ENCODE measurements at places on chromosomes 5 and 9.

- no peak for DNase-seq
Observed at GRCh38 chr9:6428940-6429889, 16.2 kb downstream of the UHRF2 start.

DNA sequence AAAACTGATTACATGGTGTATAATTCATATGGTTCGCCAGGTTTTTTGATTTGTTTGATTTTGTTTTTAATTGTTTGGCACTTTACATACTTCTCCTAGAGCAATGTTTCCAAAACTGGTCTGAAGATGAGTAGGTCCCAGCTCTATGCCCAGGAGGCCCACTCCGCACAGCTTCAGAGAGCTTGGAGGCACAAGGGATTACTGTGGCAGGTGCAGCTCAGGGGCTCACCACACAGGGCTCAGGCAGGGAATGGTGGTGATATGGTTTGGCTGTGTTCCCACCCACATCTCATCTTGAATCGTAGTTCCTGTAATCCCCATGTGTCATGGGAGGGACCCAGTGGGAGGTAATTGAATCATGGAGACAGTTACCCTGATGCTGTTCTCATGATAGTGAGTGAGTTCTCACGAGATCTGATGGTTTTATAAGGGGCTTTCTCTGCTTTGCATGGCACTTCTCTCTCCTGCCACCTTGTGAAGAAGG lies 296.6 kb downstream of the MED10 start:
- no peak for DNase-seq

- no peak for DNase-seq
Observed at GRCh38 chr9:98104445-98104881, 14.6 kb downstream of the TRIM14 start.

DNA sequence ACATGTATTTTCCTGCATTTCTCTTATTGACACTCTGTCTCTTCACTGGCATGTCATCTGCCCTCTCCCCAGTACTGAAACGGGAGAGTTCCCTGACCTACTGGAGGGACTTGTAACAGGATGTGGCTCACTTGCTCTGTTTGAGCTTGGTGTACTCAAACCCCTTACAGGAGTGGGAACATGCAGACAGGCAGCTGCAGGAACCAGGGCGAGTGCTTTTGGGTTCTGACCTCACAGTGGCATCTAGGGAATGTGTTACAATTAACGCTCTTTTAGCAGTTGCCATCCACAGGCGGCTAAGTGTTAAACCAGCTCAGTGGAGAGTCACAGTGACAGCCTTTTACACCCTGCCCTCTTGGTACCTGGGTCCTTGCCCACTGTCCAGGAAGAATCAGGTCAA lies 300.3 kb upstream of the GRAMD2B start:
- no peak for DNase-seq

GRCh38 chr5:132439521-132440089 lies 51.0 kb downstream of the IRF1 start:
- DNase-seq, result no peak

DNA sequence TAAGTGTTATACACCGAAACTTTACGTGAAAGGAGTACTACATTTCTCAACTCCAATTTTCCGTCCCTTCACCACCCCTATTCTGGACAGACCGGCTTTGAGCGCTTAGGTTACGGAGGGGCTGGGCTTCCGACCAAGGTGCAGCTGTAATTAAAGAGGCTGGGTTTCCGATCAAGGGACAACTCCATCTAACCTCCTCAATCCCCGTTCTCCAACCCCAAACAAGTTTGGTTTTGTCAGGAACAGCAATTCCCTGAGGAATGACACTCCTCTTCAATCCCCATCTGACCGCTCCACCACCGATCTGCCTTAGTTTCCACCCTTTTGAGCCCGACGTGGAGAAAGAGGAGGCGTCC lies 577 bp downstream of the TUT7 start:
- DNase-seq, result no peak

DNA sequence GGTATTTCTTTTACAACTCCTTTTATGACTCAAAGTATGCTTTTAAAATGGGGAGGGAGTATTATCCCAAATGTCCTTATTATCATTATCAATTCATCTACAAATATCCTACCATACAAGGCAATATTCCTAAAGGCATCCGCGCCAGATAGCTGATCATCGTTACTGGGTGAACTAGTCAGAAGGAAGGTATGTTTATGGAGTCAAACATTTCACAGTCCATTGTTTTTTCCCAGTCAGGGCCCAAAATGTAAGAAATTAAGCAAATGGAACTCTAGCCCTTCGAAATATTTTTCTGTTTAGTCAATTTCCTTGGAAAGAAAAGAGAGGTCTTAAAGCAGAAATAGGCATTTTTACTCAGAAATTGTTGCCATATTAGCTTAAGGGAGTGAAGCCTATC lies 188.5 kb upstream of the CCNG1 start:
- no peak for DNase-seq

DNA sequence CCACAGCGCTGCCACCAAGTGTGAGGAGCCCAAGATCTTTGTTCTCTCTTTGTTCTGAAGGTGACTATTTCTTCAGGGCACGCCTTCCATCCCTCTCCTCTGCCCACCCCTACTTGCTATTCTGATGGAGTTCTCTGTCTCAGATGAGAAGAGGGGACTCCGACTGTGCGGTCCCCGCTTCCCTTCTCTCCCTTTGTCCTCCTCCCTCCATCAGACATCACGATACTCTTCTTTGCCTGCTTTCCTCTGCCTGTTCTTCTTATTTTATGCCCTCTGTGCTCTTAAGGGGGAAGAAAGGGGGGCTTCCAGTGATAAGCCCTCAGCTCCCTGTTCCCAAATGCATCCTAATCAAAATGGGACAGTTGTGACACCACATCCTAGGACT lies 307.8 kb downstream of the RAB3C start:
- DNase-seq, result no peak

DNA sequence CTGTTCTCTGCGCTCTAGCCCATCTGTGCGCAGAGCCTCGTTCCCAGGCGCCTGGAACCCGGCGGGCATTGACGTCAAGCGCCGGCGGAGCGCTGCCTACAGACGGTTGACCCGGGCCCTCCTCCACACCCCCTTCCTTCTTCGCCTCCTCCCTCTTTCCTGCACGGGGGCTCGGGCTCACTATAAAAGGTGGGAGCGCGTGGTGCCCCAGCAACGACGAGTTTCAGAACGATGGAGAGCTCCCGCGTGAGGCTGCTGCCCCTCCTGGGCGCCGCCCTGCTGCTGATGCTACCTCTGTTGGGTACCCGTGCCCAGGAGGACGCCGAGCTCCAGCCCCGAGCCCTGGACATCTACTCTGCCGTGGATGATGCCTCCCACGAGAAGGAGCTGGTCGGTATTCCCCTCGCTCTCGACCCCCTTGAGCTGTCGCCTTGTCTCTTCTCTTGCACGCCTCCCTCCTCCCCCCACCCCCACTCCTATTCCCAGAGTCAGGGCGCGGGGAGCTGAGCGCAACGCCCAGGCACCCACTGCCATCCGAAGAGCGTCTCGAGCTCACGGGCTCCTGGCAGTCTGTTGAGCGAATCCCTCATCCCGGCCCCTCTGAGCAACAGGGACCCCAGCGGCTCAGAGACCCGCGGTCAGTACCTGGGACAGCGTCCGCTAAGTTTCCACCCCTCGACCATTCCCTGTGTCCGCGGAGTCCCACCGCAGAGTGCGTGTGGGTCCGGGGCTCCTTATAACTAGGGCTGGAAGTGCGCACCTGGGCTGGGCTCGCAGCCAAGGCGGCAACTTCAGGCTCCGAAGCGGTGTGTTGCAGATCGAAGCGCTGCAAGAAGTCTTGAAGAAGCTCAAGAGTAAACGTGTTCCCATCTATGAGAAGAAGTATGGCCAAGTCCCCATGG lies at the start of gene CARTPT:
TSS of gene CARTPT (plus strand) at position 213 of the 902 bp plus-strand sequence. CDS start at position 232, 19 bp downstream.
- no peak for DNase-seq

DNA sequence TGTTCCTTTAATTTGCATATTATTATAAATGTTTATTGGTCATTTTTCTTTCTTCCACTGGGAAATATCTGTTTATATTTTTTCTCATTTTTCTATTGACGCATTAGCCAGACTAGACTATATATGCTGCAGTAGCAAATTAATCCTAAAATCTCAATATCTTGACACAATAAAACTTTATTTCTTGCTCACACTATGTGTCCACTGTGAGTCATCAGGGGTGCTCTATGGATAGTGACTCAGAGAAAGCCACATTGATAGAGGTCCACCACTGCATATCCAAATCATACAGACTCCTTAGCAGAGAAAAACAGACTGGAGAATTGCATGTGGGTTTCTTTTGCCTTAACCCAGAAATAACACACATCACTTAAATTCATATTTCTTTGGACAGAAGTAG lies 20.8 kb downstream of the OR1L3 start:
- no peak for DNase-seq

GRCh38 chr5:89450149-89450538 lies 567.2 kb upstream of the MEF2C start:
- no peak for DNase-seq

GRCh38 chr5:179400020-179400419 lies 54.8 kb upstream of the ADAMTS2 start:
- DNase-seq, result no peak

GRCh38 chr9:87073692-87074091 lies 126.4 kb upstream of the GAS1 start:
- DNase-seq, result no peak

DNA sequence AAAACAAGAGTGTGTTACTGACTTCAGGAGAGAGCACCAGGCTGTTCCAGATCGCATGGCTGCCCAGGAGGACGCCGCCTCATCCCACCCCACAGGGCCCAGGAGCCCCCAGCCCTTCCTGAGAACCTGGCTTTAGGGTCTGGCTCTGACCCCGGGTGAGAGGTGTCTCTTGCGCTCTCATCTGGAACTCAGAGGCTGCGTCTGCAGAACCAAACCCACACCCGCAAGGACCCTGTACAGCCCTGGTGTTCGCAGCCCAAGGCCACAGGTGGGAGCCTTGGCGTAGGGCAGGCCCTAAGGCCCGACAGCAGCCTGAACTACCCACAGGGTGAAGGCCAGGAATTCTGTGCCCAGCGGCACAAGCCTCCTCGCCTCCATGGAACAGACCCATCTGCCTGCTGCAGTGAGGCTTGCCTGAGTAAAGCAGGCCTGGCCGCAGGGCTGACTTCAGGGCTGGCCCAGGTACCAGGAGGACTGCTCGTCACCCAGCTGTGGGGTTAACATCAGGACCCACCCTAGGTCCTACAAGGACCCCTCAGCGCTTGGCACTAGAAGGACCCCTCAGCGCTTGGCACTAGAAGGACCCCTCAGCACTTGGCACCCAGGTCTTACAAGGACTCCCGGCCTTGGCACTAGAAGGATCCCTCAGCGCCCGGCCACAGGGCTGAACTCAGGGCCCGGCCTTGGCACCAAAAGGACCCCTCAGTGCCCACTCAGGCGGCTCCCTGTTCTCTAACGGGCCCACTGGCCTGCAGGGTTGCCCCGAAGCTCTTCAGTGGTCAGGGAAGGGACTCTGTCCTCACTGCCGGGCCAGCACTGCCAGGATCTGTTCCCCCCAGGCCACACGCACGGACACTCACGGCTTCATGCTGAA lies 48.2 kb downstream of the NKD2 start:
- DNase-seq, result no peak

- DNase-seq, result no peak
Observed at GRCh38 chr9:131714821-131715220, 25.1 kb downstream of the RAPGEF1 start.

DNA sequence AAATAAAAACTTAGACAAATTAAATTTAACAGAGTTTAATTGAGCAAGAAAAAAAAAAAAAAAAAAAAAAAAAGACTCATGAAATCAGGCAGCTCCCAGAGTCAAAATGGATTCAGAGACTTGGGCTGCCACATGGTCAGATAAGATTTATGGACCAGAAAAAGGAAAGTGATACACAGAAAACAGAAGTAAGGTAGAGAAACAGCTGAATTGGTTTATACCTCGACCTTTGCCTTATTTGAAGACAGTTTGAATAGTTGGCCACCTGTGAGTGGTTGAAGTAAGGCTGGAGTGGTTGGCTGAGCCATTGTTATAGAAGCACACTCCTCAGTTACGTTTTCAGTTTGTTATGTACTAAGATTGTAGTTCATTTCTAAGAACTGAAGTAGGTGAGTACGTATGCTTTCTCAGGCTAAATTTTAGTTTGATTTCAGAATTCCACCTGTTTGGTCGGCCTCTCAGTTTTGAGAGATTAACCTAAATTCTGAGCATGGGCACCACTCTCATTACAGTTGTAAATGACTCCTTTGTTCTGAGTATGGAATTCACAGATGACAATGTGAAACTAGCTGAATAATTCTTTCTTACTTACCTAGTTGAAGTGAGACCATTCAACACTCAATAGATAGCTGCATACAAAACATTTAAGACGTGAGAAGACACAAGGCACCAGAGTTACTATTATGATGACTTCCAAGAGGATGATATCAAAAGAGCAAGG lies 149.0 kb downstream of the AOPEP start:
- DNase-seq, result no peak

GRCh38 chr5:160773646-160774410 lies 78.2 kb downstream of the ATP10B start:
- no peak for DNase-seq

- no peak for DNase-seq
Observed at GRCh38 chr5:83375049-83375745, 96.3 kb upstream of the VCAN start.

- no peak for DNase-seq
Observed at GRCh38 chr9:132152231-132152630, 9.6 kb upstream of the NTNG2 start.

- DNase-seq, result no peak
Observed at GRCh38 chr5:73438645-73439470, 9.7 kb downstream of the FOXD1 start.

DNA sequence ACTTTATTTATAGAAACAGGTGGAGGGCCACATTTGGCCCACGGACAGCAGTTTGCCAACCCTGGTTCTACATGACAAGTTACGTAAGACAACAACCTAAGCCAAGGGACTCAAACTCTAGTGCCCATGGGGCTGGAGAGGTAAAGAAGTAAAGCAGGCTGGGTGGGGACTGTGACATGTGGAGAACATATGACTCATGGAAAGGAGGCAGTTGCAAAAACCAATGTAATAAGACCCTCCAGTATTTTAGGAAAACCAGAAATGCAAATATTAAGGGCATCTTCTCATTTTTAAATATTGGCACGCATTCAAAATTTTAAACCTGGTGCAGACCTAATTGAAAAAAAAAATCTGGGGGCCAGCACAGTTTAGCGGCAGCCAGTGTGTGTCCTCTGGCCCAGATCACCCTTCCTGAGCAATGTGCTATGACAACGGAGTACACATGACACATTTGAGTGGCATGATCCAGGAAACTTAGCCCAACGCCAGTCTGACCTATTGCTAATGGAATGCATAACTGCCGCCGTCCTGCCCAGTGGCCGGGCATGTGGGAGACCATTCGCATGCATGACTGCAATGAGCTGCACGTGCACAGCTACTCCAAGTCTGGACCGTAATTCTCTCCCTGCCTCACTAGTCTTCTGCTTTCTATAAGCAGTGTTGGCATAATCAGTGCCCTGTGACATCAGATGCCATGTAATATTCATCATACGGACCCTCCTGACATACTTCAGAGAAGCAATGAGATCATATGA lies 97.2 kb downstream of the SH3TC2 start:
- no peak for DNase-seq

- no peak for DNase-seq
Observed at GRCh38 chr5:72012906-72013305, 94.4 kb upstream of the MAP1B start.
